Motor neuron (in vitro differentiated cells): ENCODE measurements at places on chromosomes 1 and 21.

DNA sequence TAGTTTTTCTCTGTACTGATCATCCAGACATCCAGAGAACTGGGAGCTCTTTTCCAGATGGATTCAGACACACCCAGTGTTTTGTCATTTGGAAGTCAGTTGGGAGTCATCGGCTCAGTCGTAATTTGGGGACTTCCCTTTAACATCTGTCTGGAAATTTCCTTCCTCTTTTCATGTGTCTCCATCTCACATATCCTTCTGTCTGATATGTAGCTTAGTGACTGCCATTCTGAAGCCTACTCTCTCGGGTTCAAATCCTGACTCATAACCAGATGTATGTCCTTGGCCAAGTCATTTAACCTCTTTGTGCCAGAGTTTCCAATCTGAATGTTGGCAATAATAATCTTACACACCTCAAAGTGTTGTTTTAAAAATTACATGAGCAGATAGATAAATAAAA is 3.0 kb downstream of the MORC3 start:
- ATAC-seq = no peak

- no peak for ATAC-seq
Observed at GRCh38 chr1:14262637-14263036, 335.8 kb upstream of the KAZN start.

DNA sequence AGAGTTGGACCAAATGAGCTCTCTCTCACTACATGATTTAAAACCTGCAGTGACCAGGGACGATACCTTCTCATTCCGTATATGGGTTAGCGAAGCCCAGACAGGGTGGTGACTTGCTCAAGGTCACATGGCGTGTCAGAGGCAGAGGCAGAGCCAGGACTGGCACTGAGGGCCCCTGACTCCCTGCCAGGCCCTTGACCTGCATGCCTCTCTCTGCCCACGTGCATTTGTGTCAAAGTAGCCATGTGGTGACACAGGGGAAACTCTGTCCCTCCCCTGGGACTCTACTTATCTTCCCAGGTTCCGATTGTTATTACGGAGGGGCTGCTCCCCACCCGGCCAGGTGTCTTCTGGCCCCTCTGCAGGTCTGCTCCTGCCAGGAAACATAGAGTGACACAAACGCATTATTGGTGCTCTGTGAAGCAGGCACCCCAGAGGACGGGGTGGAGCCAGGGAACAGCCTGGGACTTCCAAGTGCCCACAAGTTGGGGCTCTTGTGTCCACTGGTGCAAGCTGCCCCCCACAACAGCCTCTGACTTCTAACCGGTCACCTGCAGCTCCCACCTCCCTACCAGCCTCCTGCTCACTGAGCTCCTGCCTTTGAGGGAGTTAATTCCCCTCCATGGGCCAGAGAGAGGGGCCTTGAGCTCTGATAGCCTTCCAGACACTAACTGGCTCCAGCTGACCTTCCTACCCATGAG is 7.3 kb upstream of the TINAGL1 start:
- ATAC-seq = peak; percentile 38

DNA sequence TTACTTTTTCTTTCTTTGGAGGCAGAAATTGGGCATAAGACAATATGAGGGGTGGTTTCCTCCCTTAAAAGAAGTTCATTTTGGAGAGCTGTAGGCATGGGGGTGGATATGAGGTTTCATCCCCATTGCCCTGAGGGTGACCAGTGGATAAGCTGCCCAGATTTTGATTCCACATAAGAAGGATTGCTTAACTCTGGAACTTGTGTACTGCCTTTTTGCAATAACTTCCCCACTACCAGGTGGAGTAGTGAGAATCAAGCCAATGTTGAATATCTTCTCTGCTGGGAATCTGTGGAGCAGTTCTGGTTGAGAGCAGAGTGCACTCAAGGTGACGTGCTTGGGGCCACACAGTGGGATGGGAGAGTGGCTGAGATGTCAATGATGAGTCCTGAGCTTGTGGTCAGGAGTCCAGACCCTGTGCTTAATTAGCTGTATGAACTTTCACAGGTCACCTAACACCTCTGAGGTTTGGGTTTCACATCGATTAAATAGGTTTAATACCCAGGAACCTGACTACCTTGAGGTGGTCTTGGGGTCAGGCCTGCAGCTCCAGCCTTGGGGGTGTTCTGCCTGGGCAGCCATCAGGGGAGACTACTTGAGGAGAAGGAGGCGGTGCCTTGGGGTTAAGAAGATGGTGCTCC is 152.9 kb downstream of the FCRL5 start:
- ATAC-seq = peak; percentile 9

- ATAC-seq = no peak
Observed at GRCh38 chr1:222105393-222105737, 363.5 kb upstream of the DUSP10 start.

- ATAC-seq = no peak
Observed at GRCh38 chr1:7478809-7479499, 292.1 kb upstream of the VAMP3 start.

DNA sequence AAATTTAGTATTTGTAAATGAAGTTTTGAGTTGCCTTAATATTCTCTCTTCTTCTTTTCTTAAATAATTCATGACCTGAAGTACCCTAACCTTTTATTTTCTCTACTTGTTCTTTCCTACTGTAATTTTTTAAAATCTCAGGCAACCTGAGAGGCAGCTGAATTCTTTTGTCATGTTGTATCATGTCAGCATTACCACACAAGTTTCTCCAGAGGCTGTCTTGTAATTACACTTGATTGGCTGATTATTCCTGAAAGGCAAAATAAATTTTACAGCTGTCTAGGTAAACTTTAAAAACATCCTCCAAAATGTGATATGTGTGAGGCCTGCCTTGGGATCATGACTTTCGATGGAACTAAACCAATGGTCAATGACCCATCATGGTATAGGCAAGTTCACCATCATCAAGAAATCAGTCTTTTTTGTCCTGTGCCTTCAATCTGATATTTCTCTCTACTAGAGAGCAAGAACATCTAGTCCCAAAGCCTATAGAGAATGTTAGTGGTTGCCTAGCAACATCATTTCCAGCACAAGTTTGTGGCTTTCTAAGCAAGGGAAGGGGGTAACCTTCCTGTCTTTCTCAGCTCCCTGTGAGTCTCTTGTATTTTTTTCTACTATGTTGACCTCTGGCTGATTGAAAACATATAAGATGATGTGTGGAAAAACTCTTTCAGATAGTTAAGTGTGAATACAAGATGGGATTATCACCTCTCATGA is 115.5 kb downstream of the GABPA start:
- ATAC-seq = no peak

DNA sequence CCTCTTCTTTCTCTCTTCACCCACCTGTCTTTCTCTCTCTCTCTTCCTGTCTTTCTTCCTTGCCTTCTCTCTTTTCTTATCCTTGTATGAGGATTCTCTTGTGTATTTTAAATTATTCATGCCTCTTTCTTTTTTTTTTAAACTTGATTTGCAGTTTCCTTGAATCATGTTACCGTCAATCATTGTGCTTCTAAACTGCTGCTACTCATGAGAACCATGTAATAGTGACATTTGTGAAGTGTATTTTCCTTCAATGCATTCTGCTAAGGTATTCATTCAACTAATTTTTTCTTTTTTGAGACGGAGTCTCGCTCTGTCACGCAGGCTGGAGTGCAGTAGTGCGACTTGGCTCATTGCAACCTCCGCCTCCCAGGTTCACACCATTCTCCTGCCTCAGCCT is 539.1 kb upstream of the BRINP3 start:
- no peak for ATAC-seq

DNA sequence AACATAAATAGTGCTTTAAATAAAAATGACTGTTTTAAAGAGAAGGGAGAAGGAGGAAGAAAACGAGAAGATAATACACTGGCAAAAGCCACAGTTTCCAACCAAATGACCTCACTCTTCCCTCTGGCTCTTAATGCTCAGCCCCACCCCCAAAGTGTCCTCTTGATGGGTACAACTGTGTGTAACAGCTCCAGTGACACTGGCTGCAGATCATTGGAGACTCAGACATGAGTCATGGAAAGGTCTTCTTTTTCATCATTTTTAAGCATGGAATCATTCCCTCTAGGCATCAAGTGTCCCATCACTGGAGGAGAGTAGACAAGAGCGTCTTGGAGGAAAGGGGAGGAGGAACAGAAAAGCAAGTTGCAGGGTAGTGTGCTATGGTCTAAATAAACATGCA is 333.0 kb downstream of the PAPPA2 start:
- peak; percentile 92 for ATAC-seq
